ENCODE measurements at places on chromosomes 3 and 15.

- DNase-seq, result no peak
Observed at GRCh38 chr3:110026421-110026820, 689.1 kb upstream of the DPPA4 start.

DNA sequence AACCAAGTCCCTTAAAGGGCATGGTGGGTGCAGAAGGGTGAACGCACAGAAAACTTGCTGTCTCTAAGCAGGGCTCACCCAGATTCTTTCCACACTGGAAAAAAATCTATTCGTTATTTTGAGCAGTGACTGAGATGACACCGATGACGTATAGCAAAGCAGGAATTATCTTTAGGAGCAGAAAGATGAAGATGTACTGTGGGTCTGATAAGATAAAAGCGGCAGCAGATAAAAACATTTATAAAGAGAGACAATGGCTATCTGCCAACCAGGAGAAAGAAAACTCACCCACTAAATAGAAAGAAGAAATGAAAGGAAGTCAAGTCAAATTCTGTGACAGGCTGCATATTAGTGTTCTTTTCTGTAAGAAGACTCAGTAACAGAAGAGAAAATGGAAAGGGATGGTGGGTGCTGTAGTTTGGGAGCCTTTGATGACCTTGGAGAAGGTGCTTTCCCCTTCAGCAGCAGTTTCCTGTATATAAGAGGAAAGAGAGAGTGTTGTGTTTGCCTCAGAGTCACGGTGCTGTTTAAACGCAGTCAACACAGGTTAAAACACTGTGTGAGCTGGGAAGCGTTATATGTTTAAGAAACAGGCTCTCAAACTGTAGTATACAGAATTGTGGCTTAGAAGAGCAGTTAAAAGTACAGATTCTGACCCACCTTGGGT, 111.6 kb downstream of the AQP9 start:
- DNase-seq, result no peak

DNA sequence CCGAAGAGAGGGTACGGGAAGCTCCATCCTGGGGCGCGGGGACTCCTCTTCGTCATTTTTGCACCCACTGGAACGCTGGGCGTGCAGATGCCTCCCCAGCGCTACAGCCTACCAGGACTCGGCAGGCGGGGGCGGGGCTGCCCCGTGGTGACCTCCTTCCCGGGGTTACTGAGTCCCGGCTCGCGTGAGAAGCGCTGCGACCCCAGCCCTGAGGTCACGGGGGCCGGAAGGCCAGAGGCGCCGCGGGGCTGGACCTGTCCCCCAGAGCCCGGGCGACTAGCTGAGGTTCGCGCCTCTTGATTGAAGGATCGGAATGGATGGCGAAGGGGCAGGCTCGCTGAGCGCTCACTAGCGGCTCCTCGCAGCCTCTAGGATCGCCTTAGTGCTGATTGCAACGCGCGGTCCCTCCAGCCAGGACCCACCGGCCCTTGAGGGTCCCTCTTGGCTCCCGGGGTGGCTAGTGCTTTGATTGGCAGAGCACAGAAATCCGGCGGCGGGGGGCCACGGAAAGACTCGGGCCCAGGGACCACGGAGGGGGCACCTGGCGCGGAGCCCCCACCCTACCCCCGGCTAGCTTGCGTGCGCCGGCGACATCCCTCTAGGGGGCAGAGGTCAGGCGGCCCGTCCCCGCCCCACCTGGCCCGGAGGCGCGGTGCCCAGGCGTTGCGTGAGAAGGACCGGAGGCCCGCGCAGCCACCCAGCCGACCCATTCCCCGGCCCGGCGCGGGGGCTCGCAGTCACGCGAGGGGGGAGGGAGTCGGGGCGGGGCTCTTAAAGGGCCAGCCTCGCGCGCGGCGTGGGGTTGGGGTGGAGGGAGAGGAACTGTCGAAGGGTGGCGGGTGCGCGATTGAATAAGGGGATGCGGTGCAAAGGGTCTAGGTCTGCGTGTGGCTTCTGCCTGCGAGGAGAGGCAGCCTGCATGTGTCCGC, 781 bp upstream of the CYP1A1 start:
- peak; percentile 60 for DNase-seq

DNA sequence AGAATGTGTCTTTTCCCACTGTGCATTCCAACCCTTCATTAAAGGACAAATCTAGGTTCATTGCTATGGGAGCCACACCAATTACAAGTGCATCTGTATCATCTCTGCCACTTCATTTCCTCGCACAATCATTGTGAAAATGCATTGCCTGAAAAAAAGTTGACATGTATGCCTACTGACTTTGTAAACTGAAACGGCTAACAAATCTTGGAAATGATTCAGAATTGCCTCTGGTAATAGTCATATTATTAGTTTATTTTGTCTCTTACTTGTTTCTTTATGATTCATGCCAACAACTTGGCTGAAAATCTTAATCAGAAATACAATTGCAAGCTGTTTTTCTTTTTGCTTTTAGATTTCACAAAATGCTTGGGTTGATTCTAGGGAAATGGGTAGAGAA, 497.1 kb downstream of the ZIC1 start:
- DNase-seq, result peak; percentile 51

DNA sequence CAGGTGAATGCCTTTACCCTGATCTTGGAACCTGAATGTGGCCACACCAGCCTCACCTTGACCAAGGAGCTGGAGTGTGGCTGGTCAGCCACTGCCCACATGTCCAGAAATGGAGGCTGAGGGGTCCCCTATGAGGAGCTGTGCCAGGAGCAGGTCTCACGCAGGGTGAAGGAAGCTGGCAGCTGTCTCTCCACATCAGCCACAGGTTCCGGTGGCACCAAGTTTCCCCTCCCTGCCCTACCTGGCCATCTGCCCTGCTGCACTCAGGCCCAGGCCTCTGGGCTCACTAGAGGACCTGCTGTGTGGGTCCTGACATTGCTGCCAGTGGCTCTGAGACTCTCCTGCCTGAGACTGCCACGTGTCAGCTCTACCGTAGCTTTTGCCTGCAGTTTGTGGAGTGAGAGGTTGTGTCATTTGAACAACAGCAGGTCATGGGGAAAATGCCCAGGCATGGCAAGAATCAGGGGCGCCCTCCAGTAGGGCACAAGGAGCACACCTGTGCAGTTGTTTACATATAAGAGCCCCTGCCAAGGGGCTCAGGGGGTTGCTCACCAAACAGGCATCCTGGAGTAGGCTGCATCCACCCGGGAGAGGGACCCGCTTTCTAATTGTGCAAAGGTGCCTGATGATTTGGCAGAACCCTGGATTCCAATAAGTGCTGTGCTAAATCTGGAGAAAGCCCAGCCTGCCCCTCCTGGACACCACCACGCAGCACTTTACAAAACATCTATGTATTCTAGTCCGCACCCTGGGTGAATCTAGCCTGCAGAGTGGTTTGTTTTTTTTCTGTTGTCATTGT, 258.5 kb upstream of the TLE3 start:
- no peak for DNase-seq

- no peak for DNase-seq
Observed at GRCh38 chr15:81792646-81793045, 253.2 kb downstream of the MEX3B start.

- peak; percentile 49 for DNase-seq
Observed at GRCh38 chr3:28726840-28727239, 378.2 kb upstream of the AZI2 start.

DNA sequence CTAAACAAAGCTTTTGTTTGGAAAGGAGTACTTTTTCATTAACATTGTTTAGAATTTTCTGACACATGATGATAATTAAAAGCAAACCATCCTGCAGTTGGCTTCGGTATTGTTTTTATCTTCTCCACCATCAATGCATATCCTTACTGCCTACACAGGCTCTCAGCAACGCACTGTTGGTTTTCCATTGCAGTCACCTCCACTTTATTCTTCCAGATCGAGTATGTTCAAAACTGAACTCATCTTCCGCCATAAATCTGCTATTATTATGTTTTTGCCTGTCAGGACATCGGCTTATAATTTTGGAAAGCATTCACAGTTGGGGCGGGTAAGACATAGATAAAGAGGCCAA, 589 bp upstream of the SENP5 start:
- no peak for DNase-seq

DNA sequence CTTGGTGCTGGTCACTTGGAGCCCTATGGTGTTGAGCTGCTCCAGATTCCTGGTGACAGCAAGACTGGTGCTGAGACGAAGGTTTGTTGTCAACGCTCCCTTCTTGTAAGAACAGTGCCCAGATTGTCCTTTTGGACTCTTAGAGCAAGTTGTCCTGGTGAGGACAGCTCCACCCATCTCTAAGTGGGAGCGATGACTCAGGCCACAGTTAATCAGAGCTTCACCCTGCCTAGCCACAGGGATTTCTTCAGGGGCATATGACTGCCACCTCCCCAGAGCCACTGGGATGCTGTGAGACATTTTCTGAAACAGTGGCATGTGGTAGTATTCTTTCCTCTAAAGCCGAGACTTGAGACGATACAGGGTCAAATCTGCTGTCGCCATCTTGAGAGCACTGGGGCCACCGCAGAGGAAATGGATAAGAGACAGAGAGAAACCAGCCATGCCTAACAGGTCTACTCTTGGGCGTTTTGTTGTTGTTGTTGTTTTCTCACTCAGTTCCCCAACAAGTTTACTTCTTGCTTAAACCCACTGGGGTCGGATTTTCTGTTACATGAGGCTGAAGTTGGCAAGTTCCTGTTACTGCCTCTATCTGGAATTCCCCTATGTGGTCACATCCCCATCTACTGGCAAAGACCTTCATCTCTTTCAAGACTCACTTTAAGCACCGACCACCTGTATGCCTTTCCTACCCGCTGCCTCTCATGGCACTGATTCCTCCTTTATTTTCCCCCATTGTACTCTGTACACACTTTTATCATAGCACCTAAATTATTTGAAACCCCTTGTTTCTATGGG, 16.0 kb upstream of the PCOLCE2 start:
- peak; percentile 17 for DNase-seq

GRCh38 chr15:72562878-72563277, 88.7 kb downstream of the ARIH1 start:
- no peak for DNase-seq

DNA sequence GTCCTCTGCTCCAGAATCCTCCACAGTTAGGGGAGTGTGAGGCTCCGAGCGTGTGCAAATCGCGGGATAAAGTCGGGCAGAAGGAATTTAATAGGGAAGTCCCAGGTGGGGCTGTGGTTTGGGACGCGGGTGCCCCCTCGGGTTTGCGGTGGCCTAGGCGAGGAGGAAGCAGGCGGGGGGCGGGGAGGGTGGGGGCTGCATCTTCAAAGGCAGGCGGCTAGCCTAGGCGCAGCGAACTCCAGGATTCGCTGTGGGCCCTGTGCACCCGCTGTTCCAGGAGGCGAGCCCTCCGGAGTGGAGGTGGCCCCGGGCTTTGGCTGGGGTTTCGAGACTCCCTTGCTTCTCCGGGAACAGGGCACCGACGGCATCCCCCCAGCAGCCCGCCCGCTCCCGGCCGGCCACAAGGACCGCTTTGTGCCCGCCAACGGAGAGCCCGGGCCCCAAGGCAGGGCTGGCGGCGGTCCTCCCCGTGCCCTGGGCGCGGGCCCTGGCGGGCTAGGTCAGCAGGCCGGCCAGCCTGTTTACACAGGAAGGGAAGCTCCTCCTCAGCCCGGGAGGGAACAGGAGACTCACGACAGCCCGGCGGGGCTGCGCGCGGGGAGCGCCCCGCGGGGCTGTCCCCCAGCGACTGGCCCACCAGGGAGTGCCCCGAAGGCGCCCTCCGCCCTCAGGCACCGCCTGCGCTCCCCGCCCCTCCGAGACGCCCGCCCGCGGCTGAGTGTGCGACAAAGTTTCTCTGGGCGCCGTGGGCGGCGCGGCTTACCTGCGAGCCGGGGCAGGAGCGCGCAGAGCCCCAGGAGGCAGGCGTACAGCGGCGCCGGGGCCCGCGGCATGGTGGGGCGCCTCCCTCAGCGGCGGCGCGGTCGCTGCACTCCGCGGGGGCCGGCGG, 753 bp downstream of the ITGB5 start:
- peak; percentile 9 for DNase-seq

GRCh38 chr15:81095690-81096365, 38.2 kb upstream of the CFAP161 start:
- DNase-seq, result no peak

DNA sequence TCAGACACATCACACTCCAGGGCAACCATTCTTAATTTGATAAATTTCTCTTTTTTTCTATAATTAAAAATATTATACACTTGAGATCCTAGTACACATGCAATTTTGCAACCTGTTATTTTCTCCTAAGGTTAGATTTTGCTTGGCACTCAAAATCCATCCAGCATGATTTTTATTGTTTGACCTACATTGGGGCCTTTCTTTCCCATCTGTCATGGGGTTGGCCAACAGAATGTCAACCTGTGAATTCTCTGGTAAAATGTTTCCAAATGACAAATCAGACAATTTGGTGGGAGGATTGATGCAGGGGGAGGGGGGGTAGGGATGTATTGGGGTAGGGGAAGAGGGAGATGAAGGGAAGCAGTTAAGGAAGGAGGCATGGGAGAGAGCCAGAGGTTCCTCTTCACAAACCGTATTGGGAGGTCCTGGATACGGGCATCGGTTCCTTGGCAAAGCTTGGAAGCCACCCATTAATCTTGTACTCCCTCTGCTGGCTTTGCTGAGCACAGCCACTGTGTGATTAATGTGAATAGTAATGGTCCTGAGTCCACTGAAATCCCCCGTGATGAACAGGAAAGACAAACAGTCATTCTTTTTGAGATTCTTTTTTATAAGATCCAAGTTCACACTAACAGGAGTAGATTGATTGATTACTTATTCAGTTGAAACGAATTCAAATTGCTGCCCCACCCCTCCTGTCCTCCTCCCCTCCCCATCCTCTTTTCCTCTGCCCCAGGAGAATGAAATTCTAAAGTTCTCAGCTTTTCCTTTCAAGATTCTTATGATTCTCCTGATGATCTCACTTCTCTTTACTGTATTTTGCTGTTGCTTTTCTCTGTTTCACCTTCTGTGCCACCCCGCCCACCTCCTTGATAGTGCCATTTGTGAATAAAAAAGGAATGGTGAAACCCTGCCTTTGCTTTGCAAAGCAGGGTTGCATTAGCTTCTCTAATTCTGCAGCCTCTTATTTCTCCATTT, 82.2 kb upstream of the SLC25A26 start:
- DNase-seq, result peak; percentile 36

GRCh38 chr3:54965746-54966145, 37.9 kb upstream of the LRTM1 start:
- no peak for DNase-seq

DNA sequence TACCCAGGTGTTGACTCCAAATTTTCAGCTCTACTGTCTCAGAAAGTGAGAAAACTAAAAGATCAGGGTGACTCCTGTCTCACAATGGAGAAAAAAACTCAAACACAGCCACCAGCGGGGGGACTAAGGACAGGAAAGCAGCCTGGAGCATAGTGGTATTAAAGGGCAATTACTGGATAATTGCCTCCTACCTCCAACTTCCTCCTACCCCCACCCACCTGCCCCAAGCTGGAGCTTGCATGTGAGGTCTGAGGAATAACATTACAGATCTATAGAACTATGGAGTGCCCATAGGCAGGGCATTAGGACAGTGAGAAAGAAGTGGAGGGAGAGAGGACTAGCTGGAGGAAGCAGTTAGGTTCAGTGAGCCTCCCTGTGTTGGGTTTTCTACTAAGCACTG, 2.7 kb upstream of the PCCB start:
- DNase-seq, result no peak

DNA sequence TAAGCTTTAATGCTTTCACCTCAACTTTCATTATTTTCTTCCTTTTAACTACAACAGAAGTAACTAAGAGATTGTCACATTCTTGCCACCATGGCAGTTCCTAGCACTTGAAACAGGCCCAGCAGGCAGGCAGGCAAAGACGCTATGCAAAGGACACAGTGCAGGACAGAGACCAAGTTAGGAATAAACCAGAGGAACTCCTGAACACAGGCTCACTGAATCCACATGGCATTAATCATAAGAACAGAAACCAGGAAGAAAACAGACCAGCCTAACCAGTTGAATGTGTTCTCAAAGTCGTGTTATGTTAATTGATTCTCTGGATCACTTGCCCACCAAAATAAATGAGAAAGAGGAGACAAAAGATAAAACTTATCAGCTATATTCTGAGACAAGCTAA, 397.6 kb downstream of the TBL1XR1 start:
- DNase-seq, result no peak

Data from activated CD4-positive, alpha-beta T cell treated with anti-CD3 and anti-CD28 coated beads, Interleukin-2, Interleukin-6, amounts not matched to agents 100 ng/mL and 50 ng/mL, durations not matched to agents 16 hours and 8 hours (primary cell).